Esophagus squamous epithelium (tissue), 5 donors: ENCODE measurements at places on chromosomes 3 and 15.

GRCh38 chr3:29426302-29427226 is 145.7 kb downstream of the RBMS3 start:
- DNase-seq = no peak

- no peak for DNase-seq
Measured at GRCh38 chr3:5115506-5116162, 6.5 kb upstream of the ARL8B start.

DNA sequence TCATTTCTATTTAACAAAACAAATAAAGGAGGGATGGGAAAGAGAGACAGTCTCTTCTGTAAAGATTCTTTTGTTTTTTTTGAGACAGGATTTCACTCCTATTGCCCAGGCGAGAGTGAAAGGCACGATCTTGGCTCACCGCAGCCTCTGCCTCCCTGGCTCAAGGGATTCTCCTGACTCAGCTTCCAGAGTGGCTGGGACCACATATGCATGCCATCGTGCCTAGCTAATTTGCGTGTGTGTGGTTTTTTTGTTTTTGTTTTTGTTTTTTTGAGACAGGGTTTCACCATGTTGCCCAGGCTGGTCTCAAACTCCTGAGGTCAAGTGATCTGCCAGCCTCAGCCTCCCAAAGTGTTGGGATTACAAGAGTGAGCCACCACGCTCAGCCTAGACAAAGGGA is 23.3 kb downstream of the STAG1 start:
- no peak for DNase-seq

- DNase-seq = no peak
Measured at GRCh38 chr3:32026593-32026992, 45.0 kb downstream of the ZNF860 start.

DNA sequence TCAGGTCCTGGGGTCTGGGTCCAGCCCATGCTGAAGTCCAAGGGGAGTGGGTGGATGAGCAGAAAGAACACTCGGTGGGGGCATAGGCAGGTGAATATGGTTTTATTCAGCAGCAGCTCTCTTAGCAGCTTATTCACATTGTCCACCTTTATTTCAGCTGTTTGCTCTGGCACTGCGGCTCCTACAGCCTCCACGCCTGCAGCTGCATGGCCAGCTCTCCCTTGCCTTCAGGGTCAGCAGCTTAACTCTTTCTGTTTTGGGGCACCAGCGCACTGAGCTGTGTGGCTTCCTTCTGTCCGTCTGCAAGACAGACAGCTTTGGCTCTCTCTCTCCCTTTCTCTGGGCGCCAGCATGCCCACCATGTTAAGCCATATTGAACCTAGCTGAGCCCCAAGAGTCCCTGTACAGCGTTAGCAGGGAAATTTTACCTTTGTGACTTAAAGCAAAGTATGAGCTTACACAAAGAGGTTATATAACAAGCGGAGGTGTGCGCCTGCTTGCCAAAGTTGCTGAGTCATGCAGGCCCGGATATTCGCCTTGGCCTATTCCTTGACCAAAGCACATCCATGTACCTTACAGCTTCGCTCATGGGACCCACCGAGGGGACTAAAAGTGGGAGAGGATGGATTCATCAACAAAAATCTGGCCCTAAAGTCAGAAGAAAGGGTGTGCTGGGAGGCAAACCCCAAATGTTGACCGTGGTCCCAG is 170.1 kb upstream of the PFN2 start:
- no peak for DNase-seq

GRCh38 chr15:31477301-31477700 is 150.7 kb downstream of the KLF13 start:
- no peak for DNase-seq

DNA sequence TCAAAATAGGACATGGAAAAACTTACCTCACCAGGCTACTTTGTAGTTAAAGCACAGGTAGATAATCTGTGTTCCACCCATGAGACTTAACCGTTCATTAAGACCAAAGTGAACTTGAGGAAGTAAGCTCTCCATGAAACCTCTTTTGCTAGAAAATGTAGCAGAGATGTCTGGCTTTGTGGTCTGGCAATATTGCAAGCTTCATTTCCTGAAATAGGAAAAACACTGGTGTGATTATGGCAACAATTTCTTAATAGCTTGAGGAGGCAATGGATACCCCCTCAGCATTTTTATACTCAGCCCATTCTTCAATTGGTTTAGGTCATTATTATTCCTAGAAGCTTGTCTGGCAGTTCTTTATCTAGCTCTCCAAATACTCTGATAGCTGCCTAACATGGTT is 957.3 kb downstream of the IGSF11 start:
- DNase-seq = no peak

DNA sequence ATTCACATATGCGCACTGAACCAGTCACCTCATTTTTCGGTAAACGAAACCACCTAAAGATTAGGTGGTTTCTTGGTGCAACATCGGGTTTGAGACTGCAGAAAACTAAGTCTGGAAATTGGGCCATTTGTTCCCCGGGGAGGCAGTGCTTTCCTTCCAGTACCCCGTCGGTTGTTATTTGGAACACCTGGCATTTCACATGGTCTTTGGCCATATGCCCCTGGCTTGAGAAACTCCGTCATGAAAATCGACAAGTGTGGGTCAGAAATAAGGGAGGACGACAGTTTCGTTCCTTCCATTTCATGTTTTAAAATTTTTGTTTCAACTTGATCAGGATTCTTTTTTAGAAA is 544 bp upstream of the GATM start:
- no peak for DNase-seq

GRCh38 chr15:25391971-25392721 is 46.7 kb downstream of the UBE3A start:
- DNase-seq = no peak

DNA sequence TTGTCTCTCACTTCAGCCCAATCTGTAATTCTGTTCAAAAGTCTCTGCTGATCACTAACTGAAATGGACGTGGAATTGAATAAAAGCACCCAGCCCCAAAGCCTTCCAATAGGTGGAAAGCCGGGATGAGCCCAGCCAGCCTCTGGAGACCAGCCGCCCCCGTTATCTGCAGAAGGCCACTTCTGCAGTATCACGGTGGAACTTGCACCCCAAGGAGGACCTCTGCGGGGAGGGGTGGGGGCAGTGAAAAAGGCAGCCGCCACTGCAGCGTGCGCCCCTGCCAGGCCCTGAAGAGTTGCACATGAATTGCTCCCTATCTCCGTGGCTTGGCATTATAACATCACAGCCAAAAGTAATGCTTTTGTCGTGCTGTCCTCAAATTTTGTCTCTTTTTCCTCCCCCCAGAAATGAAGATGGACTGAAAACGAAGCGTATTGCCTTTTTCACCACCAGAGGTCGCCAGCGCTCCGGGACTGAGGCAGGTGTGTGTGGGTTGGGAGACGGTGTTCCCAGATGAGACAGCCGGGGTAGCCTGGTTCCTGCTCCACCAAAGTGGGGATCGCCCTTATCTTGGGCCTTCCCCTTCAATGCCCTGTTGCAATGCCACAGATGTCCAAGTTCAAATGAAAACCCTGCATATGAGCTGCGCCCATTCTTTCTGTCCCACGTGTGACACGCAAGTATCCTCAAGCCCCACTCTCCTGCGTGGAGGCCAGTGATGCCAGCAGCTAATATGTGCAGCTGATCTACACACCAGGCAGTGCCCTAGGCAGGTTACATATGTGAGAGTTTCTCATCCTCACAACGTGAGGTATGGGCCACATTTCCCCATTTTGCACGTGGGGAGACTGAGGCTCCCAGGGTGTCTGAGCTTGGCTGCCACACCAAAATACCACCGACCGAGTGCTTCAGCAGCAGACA is 96.0 kb downstream of the LRRK1 start:
- DNase-seq = no peak

- no peak for DNase-seq
Measured at GRCh38 chr15:96582473-96582872, 252.0 kb downstream of the NR2F2 start.

- DNase-seq = no peak
Measured at GRCh38 chr3:178901204-178901603, 170.4 kb downstream of the ZMAT3 start.

DNA sequence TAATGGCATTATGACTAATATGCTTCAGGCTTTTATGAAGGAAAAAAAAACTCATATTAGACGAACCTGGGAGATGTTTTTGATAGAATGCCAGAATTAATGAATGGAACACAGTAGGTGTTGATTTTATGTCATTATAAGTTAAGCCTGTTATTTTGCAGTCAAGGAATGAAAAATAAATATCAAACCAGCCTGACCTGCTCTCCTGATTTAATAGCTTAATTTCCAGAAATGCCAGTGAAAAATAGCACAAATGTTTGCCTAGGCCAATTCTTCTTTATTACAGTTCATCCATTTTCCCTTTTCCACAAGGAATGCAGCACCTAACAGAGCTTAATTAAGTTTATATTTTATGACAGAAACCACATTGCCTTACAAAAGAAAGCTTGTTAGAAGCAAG is 292.0 kb downstream of the TBL1XR1 start:
- DNase-seq = no peak

DNA sequence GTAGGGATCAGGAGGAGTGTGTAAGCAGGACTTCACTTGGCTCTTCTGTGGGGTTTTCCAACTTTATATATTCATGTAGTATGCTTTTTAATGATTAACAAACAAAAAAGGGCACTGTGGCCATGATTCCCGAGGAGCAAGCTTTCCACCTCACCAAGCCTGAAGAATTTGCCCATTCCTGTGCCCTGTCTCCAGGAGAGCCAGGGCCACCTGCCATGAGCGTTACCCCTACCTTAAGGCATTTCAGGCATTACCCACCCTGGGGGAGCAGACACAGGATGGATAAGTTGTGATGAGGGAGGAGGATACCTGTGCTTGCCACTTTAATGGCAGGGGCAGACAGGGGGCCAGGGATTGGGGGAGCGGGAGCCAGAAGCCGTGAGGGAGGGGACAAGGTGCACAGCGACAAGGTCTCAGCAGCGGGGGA is 3.0 kb downstream of the TRPM1 start:
- DNase-seq = no peak

- DNase-seq = no peak
Measured at GRCh38 chr3:36993326-36994283, at the start of gene MLH1. Gene MLH1 (plus strand): TSS chr3:36993518. CDS start chr3:36993548, 30 bp downstream.

- DNase-seq = no peak
Measured at GRCh38 chr3:158994386-158994785, 192.5 kb downstream of the MFSD1 start.

DNA sequence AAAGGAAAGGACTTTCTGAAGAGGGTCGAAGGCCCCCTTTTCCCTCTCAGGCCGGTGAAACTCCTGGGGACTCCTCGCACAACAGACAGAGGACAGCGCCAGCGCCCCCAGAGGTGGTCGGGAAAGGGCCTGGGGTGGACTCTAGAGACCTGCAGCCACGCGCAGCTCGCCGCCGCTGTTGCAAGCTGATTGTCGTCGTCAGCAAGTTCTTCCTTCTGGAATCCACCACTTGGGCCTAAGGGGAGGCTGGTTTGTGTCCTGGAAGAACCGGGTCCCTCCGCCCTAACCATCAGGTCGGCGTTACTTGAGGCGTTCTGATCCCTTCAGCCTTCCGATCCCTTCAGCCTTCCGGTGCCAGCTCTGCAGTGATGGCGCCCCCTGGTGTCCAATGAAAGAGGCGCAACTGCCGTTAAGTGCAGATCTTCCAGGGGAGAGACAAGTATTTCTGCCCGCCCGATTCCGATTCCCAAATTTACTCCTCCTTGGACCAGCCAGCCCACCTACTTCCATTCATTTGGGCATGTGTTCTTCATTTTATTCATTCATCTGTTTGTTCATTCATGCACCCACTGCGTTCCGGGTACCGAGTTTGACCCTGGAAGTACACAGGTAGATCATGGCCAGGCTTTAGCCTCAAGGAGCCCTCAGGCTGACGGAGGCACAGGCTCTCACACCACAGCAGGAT is 77.2 kb upstream of the SLC6A11 start:
- DNase-seq = peak; percentile 9

DNA sequence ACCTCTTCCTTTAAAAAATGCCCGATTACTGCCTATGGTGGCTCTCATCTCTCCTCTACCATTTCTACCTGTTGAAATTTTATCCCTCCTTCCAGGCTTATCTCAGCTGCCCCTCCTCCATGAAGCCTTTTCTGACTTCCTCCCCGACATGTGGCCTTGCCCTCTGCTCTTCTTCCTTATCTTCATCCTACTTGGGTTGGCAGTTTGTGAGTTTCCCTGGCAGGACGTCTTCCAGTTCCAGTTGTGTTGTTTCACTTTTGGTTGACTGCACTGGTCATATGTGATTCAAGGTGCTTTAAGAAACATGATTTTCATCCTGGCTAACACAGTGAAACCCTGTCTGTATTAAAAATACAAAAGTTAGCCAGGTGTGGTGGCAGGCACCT is 4.4 kb downstream of the DLL4 start:
- no peak for DNase-seq

DNA sequence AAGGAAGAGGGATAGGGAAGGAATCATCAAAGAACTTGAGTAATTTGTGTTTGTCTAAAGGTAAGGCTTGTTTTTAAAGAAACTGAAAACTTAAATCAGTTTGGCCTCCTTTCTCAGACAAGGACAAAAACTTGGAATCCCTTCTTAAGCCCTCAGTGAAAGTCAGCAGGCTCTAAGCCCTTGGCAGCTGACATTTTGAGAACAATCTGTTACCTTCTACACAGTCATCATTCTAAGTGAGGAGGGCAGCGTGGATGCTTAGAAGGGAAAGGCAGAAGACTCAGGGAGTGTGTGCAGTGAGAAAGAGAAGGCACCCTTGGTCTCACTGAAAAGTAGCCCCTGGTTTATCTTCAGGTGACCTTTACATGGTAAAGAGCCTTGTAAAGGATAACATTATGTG is 10.8 kb downstream of the HSPBAP1 start:
- DNase-seq = no peak

GRCh38 chr3:78736863-78737262 is 1030.9 kb downstream of the ROBO1 start:
- DNase-seq = no peak

DNA sequence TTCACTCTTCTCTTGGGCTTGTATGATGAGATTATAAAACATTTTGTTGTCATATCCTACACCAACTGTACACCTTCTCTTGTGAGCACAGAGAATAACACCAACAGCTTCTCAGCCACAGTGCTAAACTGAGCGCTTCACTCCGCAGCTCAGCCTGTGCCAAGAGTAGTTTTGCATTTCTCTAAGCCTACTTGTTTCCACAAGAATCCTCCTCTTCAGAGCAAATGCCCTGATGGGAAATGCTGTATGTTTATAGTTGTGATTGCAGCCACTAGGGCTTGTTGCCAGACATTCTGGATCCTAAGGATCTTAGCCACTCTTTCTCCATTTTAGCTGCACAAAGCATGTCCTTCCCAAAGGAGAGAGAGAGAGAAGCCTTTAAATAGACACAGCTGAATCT is 138.8 kb upstream of the PLXND1 start:
- no peak for DNase-seq

GRCh38 chr3:196931828-196932587 is 10.3 kb downstream of the NCBP2 start:
- DNase-seq = no peak

GRCh38 chr3:22887664-22888291 is 315.3 kb upstream of the UBE2E2 start:
- DNase-seq = no peak

DNA sequence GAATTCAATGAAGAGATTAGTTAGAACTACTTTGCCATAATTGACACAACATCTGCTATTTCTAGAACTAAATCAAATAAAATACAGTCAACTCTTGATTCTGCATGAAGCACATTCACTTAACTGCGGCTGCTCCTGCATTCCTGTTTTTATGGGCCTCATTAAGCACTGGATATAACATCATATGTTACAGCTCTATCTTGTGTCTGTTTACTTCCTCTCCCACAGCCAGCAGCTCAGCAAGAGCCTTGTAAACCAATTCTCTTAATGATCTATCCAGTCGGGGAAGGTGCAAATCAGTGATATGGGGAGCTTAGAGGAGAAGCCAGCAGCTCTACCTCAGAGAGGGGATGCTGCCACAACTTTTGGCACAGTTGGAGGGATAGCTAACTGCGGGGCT is 329.2 kb downstream of the ARRDC4 start:
- no peak for DNase-seq

GRCh38 chr3:59515966-59516365 is 466.1 kb upstream of the CFAP20DC start:
- DNase-seq = no peak
